ENCODE measurements at places on chromosomes 6 and 20.
A peak's percentile ranks its signal among the peaks of the same experiment; 100 is the strongest.

GRCh38 chr6:48136856-48137255 is 25.9 kb upstream of the PTCHD4 start:
- DNase-seq = no peak

- DNase-seq = no peak
Measured at GRCh38 chr20:49282584-49283171, 4.8 kb upstream of the ZNFX1 start.

DNA sequence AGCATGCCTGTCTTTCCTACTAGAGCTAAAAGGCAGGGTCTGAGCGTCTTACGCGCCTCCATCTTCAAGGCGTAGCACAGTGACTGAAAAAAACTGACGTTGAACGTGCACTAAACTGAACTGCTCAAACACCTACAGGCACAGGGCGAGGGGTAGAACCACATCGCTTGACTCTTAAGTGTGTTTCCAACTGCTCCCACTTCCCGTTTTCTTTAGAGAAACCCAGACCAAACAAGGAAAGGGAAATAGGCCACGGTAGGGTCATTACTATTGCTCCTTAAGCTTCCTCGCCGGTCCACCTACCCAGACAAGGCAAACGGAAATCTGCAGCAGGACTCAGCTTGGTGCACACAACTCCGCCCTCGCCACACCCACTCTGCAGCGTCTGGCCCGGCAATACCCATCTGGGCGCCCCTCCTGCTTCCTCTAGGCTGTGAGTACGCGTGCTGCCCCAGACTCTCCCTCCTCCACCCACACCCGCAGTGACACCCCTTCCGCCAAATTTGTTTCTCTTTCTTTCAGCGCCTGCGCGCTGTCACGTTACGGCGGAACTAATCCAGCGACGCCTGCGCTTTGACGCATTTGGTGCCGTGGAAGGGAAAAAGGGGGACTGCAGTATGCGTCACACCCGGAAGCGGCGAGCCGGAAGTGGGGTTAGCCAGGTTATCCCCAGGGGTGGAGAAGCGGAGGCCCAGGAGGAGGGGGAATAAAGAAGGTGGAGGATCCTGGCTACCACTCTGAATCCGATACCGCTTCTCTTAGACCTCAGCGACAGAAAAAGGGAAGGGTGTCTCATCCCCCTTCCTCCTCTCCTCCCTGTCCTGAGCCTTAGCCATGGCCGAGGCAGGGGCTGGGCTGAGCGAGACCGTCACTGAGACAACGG is at the start of gene PPP1R11:
Gene PPP1R11 (plus strand): TSS at position 622 of the 883 bp plus-strand sequence. CDS start 213 bp downstream, at position 835.
- peak; percentile 100 for DNase-seq

- no peak for DNase-seq
Measured at GRCh38 chr6:52535711-52536423, 41.0 kb downstream of the TRAM2 start.

Data from inflammatory macrophage (primary cell).